Right lobe of liver (tissue), 6 donors: ENCODE measurements at places on chromosomes 13 and 19. TPM values are rescaled to one million over a fixed set of nuclear protein-coding genes. Genes with fewer than 3 reads are reported as not detected.

DNA sequence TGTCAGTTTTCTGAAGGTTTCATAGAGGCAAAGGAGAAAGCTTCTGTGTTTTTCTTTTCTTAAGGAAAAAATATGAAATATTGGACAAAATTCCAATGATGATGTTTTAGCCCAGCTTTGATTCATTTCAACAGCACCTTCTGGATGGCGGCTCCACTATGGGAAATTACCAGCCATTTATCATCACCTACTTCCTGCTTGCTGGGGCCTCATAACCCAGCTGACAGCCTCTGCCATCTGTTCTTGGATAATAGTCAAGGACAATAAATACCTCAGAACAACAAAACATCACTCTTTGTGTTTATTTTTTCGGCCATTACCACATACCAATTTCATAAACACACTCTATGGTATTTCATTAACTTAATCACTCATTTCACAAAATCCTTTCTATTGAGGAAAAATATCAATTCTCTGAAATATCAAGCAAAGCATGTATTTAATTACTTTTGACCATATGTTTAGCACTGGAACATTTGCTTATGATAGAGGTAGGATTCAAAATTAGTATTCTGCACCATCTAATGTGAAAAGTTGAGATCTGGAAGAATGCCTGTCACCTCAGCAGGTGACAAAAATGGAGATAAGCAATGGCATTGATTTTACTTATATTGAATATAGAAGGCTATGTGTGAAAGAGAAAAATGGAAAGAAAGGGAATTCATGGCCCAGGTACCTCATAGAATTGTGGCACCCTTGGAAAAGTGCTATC, 629.7 kb downstream of the LIG4 start:
- no peaks in the 10 kb centered on the region for H3K36me3 ChIP-seq
- H3K4me1 ChIP-seq = no peaks in the 10 kb centered on the region
- H3K27ac ChIP-seq = no peak overlapping the region
- no peak overlapping the region for H3K4me3 ChIP-seq
- DNase-seq = no peak

- no peaks in the 10 kb centered on the region for H3K36me3 ChIP-seq
- DNase-seq = no peak
- no peak overlapping the region for H3K27ac ChIP-seq
Observed at GRCh38 chr19:41945135-41945766, 13.9 kb downstream of the RABAC1 start.

DNA sequence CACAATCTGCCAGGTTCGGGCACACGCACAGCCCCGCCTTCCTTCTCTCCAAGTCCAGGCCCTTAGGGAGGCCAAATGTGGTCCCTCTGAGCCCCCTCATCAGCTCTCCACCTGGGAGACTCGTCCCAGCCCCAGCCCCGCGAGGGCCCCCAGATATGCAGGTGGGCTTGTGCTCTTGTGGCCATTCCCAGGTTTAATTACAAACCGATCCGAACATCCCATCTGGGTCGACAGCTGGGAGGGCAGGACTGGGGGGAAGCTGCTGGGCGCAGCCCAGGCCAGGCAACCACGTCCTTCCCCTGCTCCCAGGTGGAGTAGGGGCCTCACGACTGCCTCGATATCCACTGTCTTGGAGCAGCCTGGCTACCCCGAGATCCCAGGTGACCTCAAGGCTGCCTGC, 7.5 kb upstream of the C2CD4C start:
- H3K4me1 ChIP-seq = no peaks in the 10 kb centered on the region
- H3K27ac ChIP-seq = no peak overlapping the region
- no peak overlapping the region for H3K4me3 ChIP-seq
- peaks cover 19% of the 10 kb centered on the region for H3K36me3 ChIP-seq

- peaks cover 16% of the 10 kb centered on the region for H3K36me3 ChIP-seq
- H3K27ac ChIP-seq = no peak overlapping the region
- no peak overlapping the region for H3K4me3 ChIP-seq
- DNase-seq = no peak
Observed at GRCh38 chr13:19961924-19962323, 3.4 kb downstream of the ZMYM2 start.

GRCh38 chr13:95706356-95706755, 29.4 kb downstream of the DNAJC3 start:
- DNase-seq = no peak
- no peaks in the 10 kb centered on the region for H3K27me3 ChIP-seq
- no peak overlapping the region for H3K27ac ChIP-seq

- H3K27me3 ChIP-seq = no peaks in the 10 kb centered on the region
- DNase-seq = peak; percentile 58
- H3K4me3 ChIP-seq = peak overlapping the region; percentile 39
- H3K36me3 ChIP-seq = no peaks in the 10 kb centered on the region
Observed at GRCh38 chr13:75173457-75174356, 308.3 kb downstream of the TBC1D4 start.

DNA sequence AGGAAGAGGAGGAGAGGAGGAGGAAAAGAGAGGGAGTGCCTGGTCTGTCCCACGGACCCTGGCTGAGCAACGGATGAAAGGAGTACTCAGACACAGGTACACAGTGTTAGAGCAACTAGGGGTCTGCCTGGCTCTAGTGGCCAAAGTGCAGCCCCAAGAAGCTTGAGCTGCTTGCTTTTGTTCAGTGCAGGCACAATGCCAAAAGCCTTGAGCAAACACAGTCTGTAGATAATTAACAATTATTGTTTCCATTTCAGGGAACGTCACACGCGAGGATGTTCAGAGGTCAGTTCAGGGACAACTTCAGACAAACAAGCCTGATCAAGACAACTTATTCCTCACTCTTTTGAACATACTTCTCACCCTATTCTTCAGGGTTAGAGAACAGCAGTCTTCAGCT, 32.2 kb upstream of the ZNF726 start:
- H3K27me3 ChIP-seq = no peaks in the 10 kb centered on the region
- no peaks in the 10 kb centered on the region for H3K4me1 ChIP-seq
- H3K27ac ChIP-seq = peak overlapping the region; percentile 97
- no peaks in the 10 kb centered on the region for H3K36me3 ChIP-seq
- DNase-seq = peak; percentile 34

- H3K27me3 ChIP-seq = no peaks in the 10 kb centered on the region
- H3K4me3 ChIP-seq = no peak overlapping the region
- DNase-seq = no peak
- H3K36me3 ChIP-seq = no peaks in the 10 kb centered on the region
- no peak overlapping the region for H3K27ac ChIP-seq
- H3K4me1 ChIP-seq = no peaks in the 10 kb centered on the region
Observed at GRCh38 chr13:109366525-109366924, 419.9 kb downstream of the IRS2 start.

DNA sequence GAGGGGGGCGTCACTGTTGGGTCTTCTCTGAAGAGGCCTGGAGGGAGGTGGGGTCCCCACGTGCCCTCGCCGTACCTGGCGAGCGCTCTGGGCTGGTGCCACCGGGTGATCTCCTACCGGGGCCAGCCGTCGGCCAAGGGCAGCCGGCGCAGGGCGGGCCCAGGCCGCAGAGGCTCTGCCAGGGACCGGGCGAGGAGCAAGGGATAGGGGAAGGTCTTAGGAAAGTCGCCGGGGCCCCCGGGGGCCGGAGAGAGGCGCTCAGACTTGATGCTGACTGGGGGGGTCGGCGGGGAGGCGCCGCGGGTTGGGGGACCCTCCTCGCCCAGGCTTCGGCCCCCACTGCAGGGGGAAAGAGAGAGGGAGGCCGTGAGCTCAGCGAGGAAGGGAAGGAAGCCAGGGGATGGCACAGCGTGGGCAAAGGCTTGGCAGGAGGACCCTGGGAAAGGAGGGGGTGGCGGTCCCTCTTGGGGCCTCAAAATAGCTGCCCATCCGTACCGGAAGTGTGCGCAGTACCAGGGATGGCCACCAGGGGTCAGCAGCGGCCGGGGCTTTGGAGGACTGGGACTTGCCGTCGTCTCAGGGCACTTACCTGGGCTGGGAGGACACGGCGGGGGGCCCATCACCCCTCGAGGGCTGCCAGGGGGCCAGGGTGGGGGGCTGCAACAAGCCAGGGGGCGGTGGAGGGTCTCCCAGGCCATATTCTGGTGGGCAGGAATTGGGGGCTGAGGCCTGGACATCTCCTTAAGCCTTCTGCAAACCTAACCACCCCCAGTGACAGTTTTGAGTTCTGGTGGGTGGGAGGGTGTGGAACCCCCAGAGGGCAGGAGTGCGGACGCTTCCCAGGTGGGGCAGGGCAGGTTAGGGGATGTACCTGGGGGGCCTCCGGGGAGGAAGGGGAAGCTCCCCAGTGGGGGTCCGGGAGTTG, 7.7 kb upstream of the TMEM161A start:
- no peaks in the 10 kb centered on the region for H3K36me3 ChIP-seq
- no peak overlapping the region for H3K4me3 ChIP-seq
- peak; percentile 75 for DNase-seq
- no peaks in the 10 kb centered on the region for H3K4me1 ChIP-seq

GRCh38 chr13:80131204-80131603, 209.7 kb downstream of the SPRY2 start:
- H3K27ac ChIP-seq = peak overlapping the region; percentile 61
- no peaks in the 10 kb centered on the region for H3K27me3 ChIP-seq
- peak; percentile 89 for DNase-seq
- no peaks in the 10 kb centered on the region for H3K4me1 ChIP-seq
- peak overlapping the region; percentile 40 for H3K4me3 ChIP-seq
- no peaks in the 10 kb centered on the region for H3K36me3 ChIP-seq

DNA sequence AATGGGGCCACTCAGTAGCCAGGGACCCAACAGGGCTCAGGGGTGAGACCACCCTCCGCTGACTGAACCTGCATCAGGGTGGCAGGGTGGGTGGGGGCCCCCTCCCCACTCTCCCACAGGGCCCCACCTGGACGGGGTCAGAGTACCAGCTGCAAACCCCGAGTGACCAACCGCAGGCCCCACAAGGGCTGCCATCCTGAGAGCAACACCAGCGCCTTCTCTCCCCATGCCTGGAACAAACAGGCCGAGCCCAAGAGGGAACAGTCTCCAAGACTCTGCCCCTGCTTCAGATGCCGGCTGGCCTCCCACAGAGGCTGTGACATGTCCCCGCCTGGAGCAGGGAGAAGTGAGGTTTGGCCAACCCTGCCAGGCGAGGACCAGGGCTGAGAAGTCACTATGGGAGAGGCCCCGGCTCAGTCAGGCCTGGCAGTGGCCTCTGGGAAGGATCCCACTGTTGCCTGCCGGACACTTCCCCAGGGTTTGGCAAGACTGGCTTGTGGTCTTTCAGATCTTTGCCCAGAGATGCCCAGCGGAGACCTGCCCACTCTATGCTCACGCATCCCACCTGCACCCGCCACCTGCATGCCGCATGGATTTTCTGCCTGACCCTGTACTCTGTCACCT, 27.2 kb downstream of the MPND start:
- no peaks in the 10 kb centered on the region for H3K4me1 ChIP-seq
- no peaks in the 10 kb centered on the region for H3K27me3 ChIP-seq
- peaks cover 10% of the 10 kb centered on the region for H3K36me3 ChIP-seq
- H3K4me3 ChIP-seq = no peak overlapping the region

- H3K27ac ChIP-seq = peak overlapping the region; percentile 90
- H3K36me3 ChIP-seq = no peaks in the 10 kb centered on the region
- no peak for DNase-seq
- H3K4me3 ChIP-seq = no peak overlapping the region
- peaks cover 54% of the 10 kb centered on the region for H3K4me1 ChIP-seq
- no peaks in the 10 kb centered on the region for H3K27me3 ChIP-seq
Observed at GRCh38 chr19:44611812-44612295, 1.5 kb upstream of the IGSF23 start.

NLRP7 gene
- total RNA-seq = not detected

CYP4F8 gene
- total RNA-seq = not detected

SLC25A41 gene
- 0.18 TPM for total RNA-seq

TIMM50 gene
- total RNA-seq = 46.3 TPM

SIAH3 gene
- not detected for total RNA-seq

ZNF729 gene
- not detected for total RNA-seq

CNN1 gene
- 0.79 TPM for total RNA-seq
